ENCODE measurements at places on chromosomes 7 and 10.
A peak's percentile ranks its signal among the peaks of the same experiment; 100 is the strongest.

GRCh38 chr7:44654255-44654796, 47.9 kb downstream of the OGDH start:
- H3K4me1 ChIP-seq: no peaks in the 10 kb centered on the region
- peaks cover 33% of the 10 kb centered on the region for H3K36me3 ChIP-seq
- no peak for DNase-seq

- peaks cover 84% of the 10 kb centered on the region for H3K4me1 ChIP-seq
- H3K27ac ChIP-seq: peak overlapping the region; percentile 70
- peak overlapping the region; percentile 3 for H3K4me3 ChIP-seq
These were observed 11.8 kb downstream of the NCOA4 start for GRCh38 chr10:46018453-46019176.

DNA sequence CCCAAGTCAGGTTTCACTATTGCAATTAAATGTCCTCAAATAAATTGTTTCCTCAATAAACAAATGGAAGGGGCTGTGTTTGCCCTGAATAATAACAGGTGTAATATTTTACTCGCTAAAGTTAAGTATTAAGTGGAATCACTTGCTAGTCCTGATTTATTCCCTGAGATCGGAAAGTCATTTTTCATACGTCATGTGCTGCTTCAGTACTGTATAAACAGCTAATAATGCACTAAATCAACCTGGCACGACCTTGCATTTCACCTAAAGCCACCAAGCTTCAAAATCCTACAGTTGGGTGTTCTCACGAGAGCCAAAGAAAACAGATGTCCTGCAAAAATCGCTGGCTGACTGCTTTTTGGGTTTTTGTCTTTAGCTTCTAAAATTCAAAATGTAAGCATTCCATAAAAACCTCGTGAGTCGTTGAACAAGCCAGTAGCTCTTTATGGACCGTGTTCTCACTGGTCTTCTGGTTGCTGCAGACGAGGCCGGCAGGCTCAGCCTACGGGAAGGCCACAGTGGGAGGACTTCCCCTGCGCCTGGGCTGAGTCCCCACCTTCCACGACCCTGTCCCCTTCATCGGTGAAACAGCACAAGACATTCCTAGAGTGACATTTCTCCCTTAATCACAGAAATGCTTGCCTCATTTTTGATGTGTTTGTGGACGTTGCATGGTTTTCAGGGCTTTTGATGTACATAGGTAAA, 17.9 kb upstream of the MNX1 start:
- no peak for DNase-seq
- H3K4me3 ChIP-seq: no peak overlapping the region
- no peak overlapping the region for H3K27ac ChIP-seq
- H3K4me1 ChIP-seq: peaks cover 10% of the 10 kb centered on the region

GRCh38 chr10:101358706-101359300, 4.8 kb downstream of the BTRC start:
- H3K27ac ChIP-seq: peak overlapping the region; percentile 64
- peak; percentile 71 for DNase-seq
- peaks cover 38% of the 10 kb centered on the region for H3K4me1 ChIP-seq
- no peaks in the 10 kb centered on the region for H3K27me3 ChIP-seq
- peaks cover 10% of the 10 kb centered on the region for H3K36me3 ChIP-seq

GRCh38 chr10:22724773-22725172, 10.4 kb upstream of the PIP4K2A start:
- H3K27ac ChIP-seq: no peak overlapping the region
- H3K4me3 ChIP-seq: no peak overlapping the region
- H3K27me3 ChIP-seq: peaks cover 8% of the 10 kb centered on the region
- no peaks in the 10 kb centered on the region for H3K4me1 ChIP-seq

- no peak for DNase-seq
- H3K27me3 ChIP-seq: peaks cover 2% of the 10 kb centered on the region
- H3K4me1 ChIP-seq: no peaks in the 10 kb centered on the region
- H3K27ac ChIP-seq: no peak overlapping the region
- H3K4me3 ChIP-seq: no peak overlapping the region
- H3K36me3 ChIP-seq: peaks cover 5% of the 10 kb centered on the region
These were observed 382.3 kb downstream of the DNAJB6 start for GRCh38 chr7:157719008-157719682.

DNA sequence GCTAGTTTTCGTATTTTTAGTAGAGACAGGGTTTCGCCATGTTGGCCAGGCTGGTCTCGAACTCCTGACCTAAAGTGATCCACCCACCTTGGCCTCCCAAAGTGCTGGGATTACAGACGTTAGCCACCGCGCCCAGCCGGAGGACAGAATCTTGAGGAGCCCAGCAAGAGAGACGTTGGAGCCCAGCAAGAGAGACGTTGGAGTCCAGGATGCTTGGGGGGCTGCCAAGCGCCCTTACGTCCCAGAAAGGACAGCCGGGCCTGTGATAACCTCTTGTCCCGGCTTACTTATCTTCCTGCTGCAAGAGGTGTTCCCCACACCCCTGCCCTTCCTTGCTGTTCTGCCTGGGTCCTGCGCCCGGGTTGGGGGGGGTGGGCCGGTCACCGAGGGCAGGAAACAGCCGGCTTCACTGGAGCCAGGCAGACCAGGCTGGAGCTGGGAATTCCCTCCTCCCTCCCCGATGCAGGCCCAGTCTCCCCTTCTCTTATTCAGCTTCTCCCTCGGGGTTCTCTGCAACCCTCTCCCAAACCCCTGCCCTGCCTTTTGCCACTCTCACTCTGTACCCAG, 1.9 kb upstream of the EPHB4 start:
- no peak overlapping the region for H3K4me3 ChIP-seq
- no peak overlapping the region for H3K27ac ChIP-seq
- H3K4me1 ChIP-seq: peaks cover 28% of the 10 kb centered on the region

DNA sequence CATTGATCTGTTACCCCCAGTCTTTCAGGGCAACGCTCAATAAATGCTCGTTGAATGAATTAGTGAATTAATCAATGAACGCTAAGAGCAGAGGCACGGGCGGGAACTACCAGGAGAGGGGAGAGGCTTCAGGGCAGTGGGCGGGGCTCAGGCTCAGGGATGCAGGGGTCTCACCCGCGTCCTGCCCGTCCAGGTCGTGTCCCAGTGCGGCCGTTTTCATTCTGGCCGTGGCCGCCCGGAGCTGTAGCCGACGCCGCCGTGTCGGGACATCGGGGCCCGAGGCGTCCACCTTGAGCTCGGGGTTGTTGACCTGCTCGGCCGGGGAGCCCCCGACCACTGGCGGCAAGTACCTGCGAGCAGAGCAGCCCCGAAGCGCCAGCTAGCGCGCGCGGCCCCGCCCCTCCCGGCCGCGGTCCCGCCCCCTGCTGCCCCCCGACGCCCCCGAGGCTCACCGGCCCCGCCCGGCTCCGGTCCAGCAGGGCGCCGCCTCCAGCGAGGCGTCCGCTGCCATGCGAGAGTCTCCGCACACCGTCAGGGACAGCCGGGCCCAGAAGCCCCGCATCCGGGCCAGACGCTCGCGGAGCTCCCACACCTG, 2.8 kb upstream of the GAL3ST4 start:
- H3K4me1 ChIP-seq: peaks cover 25% of the 10 kb centered on the region
- no peak overlapping the region for H3K4me3 ChIP-seq
- no peaks in the 10 kb centered on the region for H3K36me3 ChIP-seq
- peaks cover 2% of the 10 kb centered on the region for H3K27me3 ChIP-seq
- no peak for DNase-seq

GRCh38 chr7:116932566-116932965, 20.7 kb upstream of the ST7 start:
- DNase-seq: no peak
- peaks cover 19% of the 10 kb centered on the region for H3K4me1 ChIP-seq

- no peak overlapping the region for H3K27ac ChIP-seq
- H3K27me3 ChIP-seq: no peaks in the 10 kb centered on the region
- no peaks in the 10 kb centered on the region for H3K4me1 ChIP-seq
These were observed 65.3 kb downstream of the LMBR1 start for GRCh38 chr7:156827587-156828203.
